ENCODE measurements at places on chromosomes 3 and 15.

DNA sequence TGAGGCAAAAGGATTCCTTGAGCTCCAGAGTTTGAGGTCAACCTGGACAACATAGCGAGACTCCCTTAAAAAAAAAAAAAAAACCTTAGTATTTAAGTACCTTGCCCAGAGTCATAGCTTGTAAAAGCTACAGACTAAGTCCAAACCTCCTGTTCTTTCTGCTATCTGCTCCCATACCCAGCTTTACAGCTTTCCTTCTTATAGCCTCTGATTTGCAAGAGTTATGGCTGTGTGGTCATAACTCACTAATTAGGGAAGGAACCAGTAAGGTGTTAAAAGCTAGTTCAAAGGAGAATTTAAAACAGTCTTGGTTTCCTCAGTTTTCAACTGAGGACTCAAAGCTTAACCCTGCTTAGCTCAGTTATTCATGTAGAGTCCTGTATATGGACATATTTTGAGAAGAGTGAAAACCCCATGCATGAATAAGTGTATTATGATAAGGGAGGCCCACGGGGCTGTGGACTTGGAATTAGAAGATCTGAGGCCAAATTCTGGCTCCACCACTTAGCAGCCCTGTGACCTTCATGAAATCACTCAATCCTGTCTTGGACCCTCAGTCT, 135.5 kb upstream of the SMAD3 start:
- no peak for DNase-seq

DNA sequence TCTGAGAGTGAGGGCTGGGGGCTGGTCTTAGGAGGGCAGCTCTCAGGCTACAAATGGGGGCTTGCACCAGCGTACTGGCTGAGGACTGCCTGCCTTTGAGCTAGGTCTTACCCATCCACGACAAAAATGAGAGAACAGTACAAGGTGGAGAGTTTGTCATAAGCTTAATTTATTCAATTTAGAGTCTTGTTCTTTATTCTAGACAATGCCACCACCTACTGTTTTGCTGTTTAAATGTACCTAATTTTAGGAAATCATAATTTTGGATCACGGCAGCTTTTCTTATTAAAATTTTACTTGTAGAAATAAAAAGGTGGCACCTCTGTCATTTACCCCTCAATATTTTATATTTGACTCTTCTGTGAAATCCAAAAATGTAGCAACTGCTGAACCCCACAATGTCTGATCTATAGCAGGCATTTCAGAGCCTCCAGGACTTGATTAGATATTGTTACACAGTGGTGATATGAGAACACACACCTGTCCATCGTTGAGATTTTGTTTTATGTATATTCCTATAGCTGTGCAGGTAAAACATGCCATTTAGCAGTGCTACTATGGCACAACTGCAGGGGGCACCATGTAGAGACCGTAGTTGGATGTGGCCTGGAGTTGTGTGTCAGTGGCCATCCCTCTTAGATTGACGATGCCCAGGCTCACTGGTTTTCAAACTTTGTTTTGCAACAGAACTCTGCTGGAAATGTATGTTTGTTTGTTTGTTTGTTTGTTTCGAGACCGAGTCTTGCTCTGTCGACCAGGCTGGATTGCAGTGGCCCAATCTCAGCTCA, 88.6 kb downstream of the SLCO3A1 start:
- no peak for DNase-seq

GRCh38 chr3:137709011-137709601, 55.0 kb upstream of the SOX14 start:
- no peak for DNase-seq

- no peak for DNase-seq
Observed at GRCh38 chr15:60392601-60392985, 5.2 kb downstream of the ANXA2 start.

DNA sequence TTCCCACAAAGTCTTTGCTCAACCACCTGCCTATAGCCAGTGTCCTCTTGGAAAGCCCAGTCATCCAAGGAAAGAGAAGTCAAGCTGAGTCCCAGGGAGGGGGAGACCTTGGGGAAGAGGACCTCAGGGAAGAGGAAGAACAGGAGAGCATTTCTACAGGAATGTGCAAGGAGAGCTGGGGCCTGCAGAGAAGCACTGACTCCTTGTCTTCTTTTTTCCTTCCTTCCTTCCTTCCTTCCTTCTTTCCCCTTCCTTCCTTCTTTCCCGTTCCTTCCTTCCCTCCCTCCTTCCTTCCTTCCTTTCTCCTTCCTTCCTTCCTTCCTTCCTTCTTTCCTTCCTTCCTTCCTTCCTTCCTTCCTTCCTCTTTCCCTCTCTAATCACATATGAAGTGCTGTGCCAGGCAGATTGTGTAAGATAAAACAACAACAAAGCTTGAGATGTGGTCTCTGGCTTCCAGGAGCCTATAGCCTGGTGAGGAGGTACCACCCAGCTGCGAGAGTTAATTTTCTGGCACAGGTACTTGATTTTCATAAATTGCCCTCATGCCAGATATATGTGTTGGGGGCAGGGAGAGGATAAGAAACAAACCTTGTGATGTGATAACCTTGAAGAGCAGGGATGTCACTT, 70.0 kb downstream of the NOX5 start:
- no peak for DNase-seq

DNA sequence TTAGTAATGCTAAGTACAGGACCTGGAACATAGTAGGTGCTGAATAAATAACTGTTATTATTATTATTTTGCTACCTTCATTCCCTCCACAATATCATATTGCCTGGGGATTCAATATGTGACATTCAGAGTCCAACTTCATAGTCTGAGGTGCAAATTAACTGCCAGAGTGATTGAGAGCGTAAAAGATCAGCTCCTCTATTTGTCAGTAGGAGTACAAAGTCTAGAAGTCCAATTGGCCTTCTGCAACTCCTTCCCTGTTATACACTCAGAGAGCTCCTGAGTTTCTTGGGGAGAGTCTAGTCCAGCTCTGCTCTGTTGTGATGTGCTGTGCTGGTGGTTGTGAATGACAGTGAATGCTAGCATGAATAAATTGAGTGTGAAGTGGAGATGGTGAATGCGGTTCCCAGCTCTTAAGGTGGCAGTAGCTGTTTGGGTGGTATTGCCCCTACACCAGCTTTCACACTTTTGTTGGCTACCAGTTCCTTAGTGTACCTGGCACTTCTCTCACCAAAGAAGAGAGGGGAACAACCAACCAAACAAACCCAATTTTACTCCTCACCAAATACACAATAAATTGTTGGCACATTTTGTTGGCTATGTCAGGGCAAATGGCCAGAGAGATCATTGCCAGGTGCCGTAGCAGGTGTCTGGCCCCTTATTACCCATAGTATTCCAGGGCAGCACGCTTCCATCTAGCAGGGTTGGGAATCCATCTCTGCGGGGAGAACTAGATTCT, 270.1 kb upstream of the TBL1XR1 start:
- no peak for DNase-seq

- no peak for DNase-seq
Observed at GRCh38 chr3:129345971-129346370, 67.3 kb downstream of the HMCES start.

- no peak for DNase-seq
Observed at GRCh38 chr15:78949461-78949860, 4.6 kb upstream of the CTSH start.
